OCI-M1 (cell line): ENCODE measurements at places on chromosomes 11 and 22.

DNA sequence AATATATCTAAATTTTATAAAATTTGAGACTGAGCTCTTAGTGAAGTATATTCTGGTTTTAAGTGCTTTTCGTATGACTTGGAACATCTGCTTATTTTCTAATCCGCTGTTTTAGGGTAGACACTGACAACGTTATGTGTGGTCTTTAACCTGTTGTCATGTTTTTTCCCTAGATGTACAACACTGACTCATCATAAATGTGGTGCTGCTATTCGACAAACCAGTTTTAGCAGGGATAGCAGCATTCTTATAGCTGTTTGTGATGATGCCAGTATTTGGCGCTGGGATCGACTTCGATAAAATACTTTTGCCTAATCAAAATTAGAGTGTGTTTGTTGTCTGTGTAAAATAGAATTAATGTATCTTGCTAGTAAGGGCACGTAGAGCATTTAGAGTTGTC lies 23.8 kb upstream of the HIKESHI start:
- DNase-seq, result no peak

GRCh38 chr11:65802841-65803240 lies 16.0 kb downstream of the OVOL1 start:
- DNase-seq, result no peak

GRCh38 chr11:76763573-76764346 lies 19.4 kb upstream of the TSKU start:
- DNase-seq, result no peak

DNA sequence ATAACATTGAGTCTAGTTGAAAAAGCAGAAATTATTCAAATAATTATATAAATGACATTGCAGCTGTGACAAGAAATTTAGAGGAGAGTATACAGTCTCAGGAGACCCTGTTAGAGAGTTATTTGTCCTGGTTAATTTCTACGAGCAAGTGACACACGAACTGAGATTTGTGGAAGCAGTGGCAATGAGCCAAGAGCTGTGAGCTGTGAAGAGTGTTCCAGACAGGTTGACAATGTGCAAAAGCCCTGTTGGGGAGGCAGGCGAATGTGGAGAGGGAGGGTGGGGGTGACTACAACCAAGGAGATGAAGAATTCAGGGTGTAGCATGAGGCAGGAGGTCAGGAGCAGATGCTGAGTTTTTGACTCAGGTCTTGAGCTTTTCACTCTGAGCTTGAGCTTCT lies 620.2 kb upstream of the TENM4 start:
- no peak for DNase-seq

DNA sequence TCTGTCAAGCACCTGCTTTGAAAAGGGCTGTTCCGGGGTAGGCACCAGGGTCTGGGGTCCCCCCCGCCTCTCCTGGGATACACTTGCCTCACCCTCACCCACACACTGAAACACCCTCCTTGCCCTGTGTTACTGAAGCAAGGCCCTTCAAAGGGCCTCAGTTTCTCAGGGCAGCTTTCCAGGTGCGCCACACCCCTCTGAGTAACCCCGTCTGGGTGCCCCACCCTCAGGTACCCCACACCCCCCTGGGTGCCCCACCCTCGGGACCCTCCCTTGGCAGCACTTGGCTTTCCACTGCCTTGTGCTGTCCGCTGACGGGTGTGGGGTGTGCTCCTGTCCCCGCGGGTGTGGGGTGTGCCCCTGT lies 413.6 kb downstream of the TBC1D22A start:
- no peak for DNase-seq

GRCh38 chr22:23696326-23696851 lies 5.6 kb downstream of the RGL4 start:
- DNase-seq, result no peak

DNA sequence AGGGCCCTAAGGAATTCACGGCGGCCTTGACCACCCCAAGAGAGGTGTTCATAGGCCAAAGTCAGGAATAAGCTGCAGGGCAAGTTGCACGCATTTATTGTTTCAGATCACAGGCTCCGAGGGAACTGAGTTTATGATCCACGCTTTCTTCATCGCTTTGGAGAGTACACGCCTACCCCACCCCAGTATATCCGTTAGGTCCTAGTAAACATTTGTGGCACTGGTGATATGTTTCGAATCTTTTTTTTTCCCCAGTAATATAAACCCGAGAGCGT lies 805 bp downstream of the GANAB start:
- no peak for DNase-seq
